Foreskin keratinocyte (primary cell): ENCODE measurements at places on chromosomes 3 and 15.

DNA sequence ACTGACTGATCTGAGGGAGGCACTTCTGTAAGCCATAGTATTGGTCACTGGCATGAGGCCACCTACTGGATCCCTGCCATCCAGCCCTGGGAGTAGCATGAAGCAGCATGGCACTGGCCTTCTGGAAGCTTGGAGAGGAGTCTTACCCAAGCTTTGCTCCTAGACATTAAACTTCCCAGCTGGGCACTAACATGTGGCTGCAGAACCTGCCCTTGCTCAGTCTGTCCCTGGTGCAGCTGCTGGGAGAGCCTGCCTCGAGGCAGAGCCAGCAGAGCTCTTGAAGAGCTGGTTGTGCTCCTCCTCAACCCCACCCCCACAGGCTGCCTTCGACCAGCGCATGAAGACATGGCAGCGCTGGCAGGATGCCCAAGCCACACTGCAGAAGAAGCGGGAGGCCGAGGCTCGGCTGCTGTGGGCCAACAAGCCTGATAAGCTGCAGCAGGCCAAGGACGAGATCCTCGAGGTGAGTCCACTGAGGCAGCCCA lies 17.1 kb upstream of the SNX22 start:
- DNase-seq, result no peak

DNA sequence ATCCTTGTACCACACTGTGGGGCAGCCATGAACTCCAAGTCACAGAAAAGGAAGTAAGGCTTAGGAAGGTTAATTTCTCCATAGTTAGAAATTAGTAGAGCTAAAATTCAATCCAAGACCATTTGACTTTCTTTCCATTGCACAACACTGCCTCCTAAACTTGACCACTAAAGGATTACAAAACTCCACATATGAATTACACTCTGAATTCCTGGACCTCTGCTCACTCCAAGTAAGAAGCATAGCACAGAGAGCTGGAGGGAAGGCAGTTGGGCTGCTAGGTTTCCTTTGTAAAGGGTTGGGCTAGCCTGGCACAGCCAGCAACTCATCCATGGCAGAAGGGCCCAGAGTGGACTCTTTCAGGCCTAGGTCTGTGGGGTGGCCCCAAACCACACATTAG lies 134.4 kb downstream of the MYLK start:
- peak; percentile 64 for DNase-seq

DNA sequence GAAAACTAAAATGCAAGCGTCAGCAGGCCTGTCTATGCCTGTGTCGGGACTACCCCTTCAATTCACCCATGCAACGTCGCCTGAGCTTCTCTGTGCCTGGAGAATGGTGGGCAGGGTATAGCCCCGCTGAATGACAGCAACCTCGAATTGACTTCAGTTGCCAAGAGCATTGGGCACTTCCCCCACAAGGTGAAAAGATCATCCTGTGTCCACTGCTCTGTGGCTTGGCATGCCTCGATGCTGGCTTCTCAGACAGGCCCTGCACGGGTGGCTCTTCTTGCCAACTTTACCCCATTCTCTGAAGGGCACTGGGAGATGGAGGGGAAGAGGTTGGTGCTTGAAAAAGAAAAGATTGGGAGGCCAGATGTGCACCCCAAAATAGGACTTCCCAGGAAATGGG lies 3.3 kb downstream of the SLC6A1 start:
- no peak for DNase-seq

DNA sequence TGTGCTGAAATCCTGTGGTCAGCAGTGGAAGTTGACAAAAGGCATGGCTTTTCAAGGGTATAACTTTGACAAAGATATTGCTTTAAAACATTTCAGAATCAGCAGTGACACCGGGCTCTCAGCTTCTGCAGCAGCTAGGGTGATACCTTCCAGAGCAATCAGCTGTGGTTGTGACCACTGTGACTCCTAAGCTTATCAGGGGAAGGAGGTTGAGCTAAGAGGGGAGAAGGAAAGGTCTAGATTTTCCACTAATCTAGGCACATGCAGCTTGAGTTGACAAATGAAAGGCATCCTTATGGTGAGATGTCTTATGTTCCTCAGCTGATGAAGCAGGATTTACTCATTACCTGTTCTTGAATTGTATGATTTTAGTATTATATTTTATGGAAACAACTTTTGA lies 16.3 kb upstream of the LRRFIP2 start:
- no peak for DNase-seq

DNA sequence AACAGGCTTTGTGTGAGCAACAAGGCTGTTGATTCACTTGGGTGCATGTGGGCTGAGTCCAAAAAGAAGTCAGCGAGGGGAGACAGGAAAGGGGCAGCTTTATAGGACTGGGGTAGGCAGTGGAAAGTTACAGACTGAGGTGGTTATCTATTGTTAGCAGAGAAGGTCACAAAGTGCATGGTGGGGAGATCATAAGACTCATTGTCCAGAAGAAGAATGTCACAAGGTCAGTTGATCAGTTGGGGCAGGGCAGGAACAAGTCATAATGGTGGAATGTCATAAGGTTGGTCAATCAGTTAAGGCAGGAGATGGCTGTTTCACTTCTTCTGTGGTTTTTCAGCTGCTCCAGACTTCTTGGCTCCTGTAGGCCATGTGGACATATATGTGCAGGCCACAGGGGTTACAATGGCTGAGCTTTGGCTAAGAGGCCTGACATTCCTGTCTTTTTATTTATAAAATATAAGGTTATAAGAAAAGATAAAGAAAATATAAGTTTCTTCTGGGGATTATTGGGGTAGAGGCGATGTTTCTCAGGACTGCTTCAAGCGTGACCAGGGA lies 69.5 kb upstream of the SNTN start:
- DNase-seq, result no peak

GRCh38 chr15:79617071-79617470 lies 184.9 kb downstream of the MINAR1 start:
- no peak for DNase-seq

GRCh38 chr3:157418104-157418503 lies 18.5 kb upstream of the PTX3 start:
- peak; percentile 28 for DNase-seq

DNA sequence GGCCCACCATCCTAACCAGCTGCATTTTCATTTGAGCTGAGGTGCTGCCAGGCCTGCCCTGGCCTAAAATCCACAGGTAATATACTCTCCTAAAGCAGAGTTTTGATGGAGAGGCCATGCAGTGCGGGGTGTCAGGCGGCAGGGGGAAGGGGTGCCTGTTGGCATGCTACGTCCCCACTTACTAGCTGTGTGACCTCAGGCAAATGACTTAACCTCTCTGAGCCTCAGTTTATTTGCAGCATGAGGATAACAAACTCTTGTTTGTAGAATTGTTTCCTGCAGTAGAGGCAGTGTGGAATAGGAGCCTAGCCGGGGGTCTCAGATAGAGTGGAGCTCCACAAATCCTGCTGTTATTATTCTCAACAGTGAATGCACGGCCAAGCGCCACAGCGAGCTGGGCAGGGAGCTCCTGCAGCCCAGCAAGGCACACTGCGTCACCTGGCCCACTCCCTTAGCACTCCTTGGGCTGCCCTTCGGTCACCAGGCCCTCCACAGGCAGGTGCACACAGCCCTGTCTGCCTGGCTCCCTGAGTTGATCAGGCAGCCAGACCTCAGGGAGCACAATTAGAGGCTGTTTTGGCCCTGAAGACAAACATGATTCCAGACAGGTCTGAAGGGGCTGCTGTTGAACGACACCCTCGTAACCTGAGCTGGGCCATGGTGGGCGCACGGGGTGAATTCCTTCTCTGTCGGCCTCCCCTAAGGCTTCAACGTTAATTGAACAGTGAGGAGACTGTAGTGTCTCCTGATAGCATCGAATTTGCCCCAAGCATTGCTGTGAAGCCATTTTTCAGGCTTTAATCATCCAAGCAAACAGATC lies 248.8 kb upstream of the LYSMD4 start:
- DNase-seq, result no peak

GRCh38 chr3:189787632-189788031 lies 156.4 kb downstream of the TP63 start:
- DNase-seq, result no peak

DNA sequence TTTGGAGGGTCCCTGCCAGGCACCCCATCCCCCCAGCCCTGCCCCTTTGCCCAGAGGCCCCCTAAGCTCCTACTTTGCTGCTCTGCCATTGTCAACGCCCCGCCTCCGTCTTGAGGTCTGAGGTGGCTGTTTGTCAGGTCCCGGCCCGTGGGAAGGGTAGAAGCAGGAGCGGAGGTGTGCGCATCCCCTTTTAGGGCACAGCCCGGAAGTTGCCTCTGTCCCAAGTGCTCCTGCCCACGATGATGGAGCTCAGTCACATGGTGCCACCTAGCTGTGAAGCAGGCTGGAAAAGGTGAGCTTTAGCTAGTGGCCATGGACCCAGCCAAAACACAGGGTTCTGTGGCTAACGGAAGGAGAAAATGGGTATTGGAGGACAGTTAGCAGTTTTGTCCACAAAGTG lies 28.5 kb upstream of the LCTL start:
- no peak for DNase-seq

DNA sequence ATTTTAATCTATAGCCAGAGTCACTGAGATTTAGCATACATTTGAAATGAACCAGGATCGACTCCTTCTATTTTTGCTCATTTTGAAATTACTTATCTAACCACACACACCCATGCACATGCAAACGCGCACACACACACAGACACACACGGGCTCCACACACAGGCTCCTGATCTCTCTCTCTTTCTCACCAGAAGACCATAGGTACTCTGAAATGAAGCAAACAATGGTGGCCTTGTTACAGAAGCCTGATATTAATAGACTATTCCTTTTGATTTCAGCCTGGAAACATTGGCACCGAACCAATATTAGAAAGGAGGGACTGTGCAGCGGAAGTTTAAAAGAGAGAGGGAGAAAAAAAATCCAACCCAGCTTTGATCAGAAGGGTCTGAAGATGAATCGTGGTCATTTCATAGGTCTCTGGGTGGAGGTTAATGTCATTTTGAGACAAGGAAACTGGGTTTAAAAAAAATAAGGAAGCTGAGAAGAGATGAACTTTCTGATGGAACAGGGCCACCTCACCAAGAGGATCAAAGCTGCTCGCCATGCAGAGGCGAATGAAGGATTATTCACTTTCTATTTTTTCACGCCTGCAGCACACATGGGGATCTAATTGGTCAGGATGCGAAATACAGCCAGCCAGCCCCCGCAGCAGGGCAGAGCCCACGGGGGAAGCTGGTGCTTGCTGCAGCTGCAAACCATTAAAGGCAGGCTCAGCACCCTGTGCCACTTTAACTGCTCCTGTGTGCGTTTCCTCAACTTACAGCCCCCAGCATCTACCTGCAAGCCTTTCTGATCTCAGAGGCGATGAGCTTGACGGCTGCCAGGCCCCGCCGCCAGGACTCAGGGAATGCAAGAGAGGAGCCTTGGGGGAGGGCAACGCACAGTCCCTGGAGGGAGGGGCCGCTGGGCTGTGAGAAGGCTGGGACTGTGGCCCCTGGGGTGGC lies 88.8 kb downstream of the HES1 start:
- DNase-seq, result no peak

GRCh38 chr3:140748903-140749302 lies 71.0 kb downstream of the TRIM42 start:
- DNase-seq, result peak; percentile 54

DNA sequence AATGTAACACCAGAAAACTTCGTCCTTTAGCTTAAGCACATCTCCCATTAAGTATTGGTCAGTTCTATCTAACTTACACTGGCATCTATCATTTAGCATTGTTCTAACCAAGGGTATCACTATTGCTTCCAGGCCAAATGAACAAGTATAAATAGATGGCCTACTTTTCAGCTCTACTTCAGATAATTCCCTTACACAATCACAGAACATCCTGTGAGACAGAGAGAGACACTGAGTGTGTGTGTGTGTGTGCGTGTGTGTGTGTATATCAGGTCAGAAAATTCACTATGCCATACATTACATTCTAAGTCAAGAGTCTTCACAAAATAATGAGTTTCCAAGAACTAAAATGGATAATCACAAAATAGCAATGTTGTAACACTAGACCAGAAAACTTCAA lies 39.1 kb downstream of the SCAPER start:
- DNase-seq, result no peak

DNA sequence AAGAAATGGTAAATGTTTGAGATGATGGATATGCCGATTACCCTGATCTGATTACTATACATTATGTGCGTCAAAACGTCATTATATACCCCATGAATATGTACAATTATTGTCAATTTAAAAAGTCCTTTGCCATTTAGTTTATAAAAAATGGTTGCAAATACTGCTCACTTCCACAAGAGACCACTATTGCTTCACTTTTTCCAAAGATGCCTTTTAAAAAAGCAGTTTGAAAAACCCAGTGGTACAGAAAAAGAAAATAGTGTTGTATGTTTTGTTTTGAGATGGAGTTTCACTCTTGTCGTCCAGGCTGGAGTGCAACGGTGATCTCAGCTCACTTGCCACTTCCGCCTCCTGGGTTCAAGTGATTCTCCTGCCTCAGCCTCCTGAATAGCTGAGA lies 39.3 kb downstream of the EDEM1 start:
- DNase-seq, result no peak

GRCh38 chr3:178236555-178237277 lies 299.5 kb upstream of the KCNMB2 start:
- DNase-seq, result peak; percentile 95

GRCh38 chr3:156274791-156275190 lies 154.4 kb downstream of the KCNAB1 start:
- no peak for DNase-seq

DNA sequence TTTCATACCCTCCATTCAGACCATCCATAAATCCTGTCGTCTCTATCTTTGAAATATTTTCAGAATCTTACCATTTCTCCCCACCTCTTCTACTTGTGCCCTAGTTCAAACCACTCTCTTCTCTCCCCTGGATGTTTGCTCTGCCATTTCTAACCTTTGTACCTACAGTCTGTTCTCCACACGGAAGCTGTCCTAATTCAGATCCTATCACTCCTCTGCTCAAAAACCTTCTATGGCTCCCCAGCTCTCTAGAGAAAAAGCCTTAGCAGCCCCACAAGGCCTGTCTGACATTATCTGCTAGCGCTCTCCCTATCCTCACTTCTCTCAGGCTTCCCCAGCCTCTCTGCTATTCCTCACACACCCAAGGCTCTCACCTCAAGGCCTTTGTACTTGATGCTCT lies 4.5 kb upstream of the SEMA5B start:
- DNase-seq, result no peak

DNA sequence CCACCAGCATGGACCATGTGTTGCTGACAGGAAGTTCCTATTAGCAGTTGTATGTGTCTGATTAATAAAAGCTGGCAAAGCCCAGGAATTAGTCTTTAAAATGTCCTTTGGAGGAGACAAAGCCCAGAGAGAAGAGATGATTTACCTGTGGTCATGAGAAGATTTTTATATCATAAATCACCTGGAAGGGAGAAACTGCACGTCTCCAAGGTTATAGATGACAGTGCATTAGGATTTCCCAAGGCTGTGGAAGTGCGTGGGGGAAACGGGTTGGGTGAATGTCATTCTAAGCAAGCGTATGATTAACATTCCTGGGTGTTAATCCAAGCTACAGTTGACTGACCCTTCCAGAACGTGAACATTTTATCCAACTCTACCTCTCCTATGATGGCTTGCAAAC lies 76.6 kb downstream of the SLC6A11 start:
- no peak for DNase-seq
